Kidney epithelial cell (primary cell): ENCODE measurements at places on chromosomes 1 and 21. TPM values are rescaled to one million over a fixed set of nuclear protein-coding genes. Genes with fewer than 3 reads are reported as not detected.

NEGR1 gene
- 4.0 and 4.9 TPM in 2 replicates for total RNA-seq

PLK3 gene
- 53.7 and 85.0 TPM in 2 replicates for total RNA-seq

KCNA3 gene
- total RNA-seq: 0.04 TPM in 1 of 2 replicates, not detected in the other

LCE3C gene
- total RNA-seq: not detected in 2 replicates

OR4F29 gene
- total RNA-seq: not detected in 2 replicates

MNDA gene
- not detected in 2 replicates for total RNA-seq

S100A3 gene
- total RNA-seq: 5.8 and 12.0 TPM in 2 replicates

CD34 gene
- 0.04 and 0.41 TPM in 2 replicates for total RNA-seq

DNM3 gene
- 1.6 and 2.7 TPM in 2 replicates for total RNA-seq

OPRD1 gene
- 0.21 and 0.34 TPM in 2 replicates for total RNA-seq

CNR2 gene
- total RNA-seq: not detected in 2 replicates

AK5 gene
- total RNA-seq: 1.8 and 8.6 TPM in 2 replicates

ZCCHC17 gene
- 39.0 and 44.1 TPM in 2 replicates for total RNA-seq

CNKSR1 gene
- total RNA-seq: 15.2 and 16.8 TPM in 2 replicates

CTTNBP2NL gene
- 44.0 and 45.9 TPM in 2 replicates for total RNA-seq
